ENCODE measurements at places on chromosomes 16 and 17.

DNA sequence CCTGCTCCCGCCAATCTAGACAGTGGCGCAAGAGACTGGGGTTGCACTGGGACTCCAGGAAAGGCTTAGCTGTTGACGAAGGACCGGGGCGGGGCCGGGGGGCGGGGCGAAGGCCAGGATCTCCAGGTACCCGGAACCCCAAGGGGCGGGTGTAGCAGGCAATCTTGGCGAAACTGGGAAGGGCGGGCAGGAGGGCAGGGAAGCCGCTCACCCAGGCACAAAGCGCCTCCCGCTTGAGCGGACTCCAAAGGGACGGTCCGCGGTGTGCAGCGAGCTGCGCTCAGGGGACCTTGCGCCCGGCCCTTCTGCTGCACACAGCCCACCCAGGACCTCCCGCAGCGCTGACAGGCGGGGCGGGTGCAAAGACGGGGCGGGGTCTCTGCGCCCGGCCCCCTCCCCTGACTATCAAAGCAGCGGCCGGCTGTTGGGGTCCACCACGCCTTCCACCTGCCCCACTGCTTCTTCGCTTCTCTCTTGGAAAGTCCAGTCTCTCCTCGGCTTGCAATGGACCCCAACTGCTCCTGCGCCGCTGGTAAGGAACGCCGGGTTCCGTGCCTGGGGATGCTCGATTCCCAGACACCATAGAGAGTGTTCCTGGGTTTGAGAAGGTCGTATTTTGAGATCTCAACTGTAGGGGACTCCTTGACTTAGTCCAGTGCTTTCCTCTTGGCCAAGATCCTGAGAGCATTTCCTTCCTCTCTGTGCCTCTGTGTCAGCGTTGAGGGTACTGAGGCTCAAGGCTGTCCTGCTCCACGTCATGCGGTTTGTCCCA is at the start of gene MT1F:
Gene MT1F (plus strand): TSS at position 405 of the 772 bp plus-strand sequence. CDS start 100 bp downstream, at position 505.
- no peak for DNase-seq

GRCh38 chr16:24273508-24274182 is 17.5 kb downstream of the CACNG3 start:
- no peak for DNase-seq

GRCh38 chr17:4407216-4407615 is 26.5 kb upstream of the SPNS3 start:
- DNase-seq, result no peak

- DNase-seq, result no peak
Measured at GRCh38 chr17:69880591-69881112, 194.4 kb upstream of the KCNJ16 start.

GRCh38 chr16:81748476-81749198 is 30.5 kb upstream of the PLCG2 start:
- DNase-seq, result no peak

DNA sequence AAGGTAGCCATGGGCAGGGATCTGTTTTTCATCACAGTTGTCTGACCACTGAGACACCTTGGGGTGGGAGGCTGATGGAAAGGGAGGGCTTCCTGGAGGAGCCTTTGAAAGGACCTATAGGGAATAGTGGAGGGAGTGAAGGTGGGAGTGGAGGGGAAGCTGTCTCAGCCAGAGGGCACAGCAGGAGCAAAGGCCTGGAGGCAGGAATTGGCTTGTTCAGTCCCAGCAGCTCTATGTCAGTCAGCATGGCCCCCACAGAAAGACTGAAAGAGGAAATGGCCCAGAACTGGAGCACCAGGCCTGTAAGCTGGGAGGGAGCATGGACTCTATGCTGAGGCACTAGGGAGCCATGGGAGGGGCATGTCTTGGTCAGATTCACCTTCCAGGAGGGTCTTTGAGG is 12.8 kb upstream of the CBFB start:
- no peak for DNase-seq

DNA sequence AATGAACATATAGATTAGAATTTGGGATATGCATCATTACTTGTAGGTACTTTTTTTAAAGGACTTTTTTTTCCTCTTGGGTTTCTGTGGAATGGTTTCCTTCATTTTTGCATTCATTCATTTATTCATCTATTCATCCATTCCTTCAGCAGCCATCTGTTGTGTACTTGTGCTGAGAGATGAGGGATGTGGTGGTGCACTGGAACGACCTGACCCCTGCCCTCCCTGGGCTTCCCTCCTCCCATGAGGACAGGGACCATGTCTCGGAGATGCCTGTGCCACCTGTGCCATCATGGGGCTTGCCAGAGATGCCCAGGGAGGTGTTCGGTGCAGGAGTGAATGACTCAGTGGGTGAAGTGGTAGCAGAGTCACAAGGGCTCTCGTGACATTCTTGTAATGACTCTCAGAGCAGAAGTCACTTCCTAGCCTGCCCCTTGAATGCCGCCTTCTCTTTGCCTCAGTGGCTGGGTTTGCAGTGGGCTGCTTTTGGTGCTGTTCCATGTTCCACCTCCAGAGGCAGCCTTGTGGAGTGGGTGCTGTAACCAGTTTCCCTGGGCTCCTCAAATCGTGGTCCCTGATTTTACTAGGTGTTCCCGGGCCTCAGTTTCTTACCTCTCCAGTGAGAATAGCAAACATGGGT is 43.9 kb downstream of the CLEC16A start:
- no peak for DNase-seq

GRCh38 chr17:36592316-36592715 is 637 bp downstream of the DHRS11 start:
- no peak for DNase-seq

DNA sequence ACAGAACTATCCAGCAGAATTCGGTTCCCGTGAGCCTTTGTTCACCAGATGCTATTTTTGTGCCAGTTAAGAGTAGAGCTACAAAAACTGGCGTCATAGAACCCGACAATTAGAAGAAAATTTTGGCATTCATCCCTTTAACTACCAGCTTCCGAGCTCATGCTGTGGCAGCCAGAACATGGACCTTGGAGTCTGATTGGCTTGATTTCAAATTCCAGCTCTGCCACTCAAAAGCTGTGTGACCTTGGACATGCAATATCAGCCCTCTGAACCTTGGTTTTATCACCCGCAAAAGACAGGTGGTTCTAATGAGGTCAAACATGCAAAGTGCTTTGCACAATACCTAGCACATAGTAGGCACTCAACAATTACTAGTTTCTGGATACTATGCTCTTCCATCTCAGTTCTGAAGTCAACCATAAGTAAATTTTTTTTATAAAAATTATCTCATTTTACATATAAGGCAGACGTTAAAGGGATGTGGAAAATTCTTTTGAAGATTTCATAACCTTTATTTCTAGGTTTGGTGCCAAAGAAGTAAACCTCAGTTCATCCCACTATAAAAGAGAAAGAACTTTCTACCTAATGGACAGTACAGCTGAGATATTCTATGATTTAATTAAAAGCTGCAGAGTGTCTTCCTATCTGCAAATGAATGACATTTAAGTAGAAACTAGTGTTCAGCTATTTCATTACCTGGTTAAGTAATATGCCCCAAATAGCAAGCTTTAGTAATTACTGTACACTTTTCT is 331.5 kb downstream of the HAPSTR1 start:
- no peak for DNase-seq

- DNase-seq, result no peak
Measured at GRCh38 chr17:2151358-2152033, 96.6 kb downstream of the HIC1 start.

GRCh38 chr17:42111871-42112551 is 503 bp downstream of the DHX58 start:
- DNase-seq, result no peak

DNA sequence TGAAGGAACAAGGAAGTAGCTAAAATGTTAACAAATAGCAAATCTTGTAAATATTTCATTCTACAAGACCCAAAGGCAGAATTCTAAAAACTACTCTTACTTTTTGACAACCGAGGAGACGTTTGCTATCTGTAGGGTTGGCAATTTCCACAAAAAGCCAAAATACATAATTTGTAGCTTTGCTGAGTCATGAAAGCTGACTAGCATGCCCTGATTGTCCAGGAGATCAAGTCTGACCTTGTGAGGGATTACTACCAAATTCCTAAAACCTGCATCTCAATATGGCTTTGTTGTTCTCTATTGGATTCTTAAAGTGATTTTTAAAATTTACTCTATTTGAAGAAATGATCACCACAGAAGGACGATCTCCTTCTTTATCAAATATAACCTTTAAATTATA is 10.8 kb downstream of the DNAJA2 start:
- no peak for DNase-seq

- no peak for DNase-seq
Measured at GRCh38 chr17:65856865-65857264, 295.4 kb upstream of the AXIN2 start.

- DNase-seq, result no peak
Measured at GRCh38 chr17:63774141-63774968, at the start of gene DDX42. Gene DDX42, plus strand, starts transcription at chr17:63774170. Its CDS starts 12,880 bp downstream, at chr17:63787050.

- no peak for DNase-seq
Measured at GRCh38 chr16:6946802-6947201, 385.8 kb upstream of the RBFOX1 start.

DNA sequence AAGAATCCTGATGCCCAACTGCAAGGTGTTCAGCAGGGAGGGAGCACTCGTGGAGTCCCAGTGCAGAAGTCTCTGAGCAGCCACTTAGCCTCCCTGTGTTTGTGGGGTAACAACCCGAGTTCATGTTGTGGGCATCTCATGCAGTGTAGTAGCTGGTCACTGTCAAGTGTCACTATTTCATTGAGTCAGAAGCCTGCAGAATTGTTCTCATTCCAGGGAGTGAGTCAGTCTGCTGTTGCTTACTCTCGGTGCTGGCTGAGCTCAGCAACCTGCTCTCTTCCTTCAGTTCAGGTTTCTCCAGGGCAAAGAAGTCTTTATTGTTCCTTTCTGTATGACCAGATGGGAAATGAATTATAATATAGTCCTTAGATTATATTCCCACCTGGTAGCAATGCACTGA is 24.1 kb downstream of the HMOX2 start:
- DNase-seq, result no peak

DNA sequence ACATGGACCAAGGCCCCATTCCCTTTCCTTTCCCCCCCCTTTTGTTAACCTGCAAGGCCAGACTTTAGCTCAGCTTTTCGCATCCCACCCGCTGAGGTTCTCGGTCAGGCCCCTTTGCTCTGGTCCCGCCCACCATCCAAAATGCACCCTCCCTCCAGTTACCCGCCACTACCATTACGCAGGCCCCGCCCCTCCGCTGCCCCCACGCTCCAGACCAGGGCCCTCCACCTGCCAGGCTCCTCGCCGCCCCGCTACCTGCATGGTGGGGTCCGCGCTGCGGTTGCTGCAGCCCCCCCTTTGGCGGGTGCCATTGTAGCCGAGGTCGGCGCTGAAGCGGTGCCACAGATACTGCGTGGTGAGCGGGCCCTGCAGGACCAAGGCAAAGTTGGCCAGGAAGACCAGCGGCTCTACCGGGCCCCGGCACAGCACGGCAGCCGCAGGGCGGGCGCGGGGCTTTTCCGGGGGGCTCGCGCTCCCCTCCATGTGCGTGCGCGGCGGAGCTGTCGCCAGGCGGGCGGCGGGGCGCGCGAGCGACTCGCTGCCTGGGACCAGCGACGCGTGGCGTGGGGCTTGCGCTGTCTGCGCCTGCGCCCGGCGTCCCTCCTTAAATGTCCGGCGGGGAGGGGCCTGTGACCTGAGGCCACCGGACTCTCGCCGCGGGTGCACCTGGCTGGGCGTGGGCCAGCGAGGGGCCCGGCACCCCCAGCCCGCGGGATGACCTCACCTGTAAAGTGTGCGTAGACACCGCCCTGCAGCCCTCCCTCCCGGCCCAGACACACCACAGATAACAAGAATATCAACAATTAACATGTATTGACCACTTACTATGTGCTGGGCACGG is at the start of gene SLC46A1:
Gene SLC46A1 (minus strand): TSS at position 581 of the 841 bp plus-strand sequence. CDS start 98 bp downstream, at position 483.
- DNase-seq, result no peak

DNA sequence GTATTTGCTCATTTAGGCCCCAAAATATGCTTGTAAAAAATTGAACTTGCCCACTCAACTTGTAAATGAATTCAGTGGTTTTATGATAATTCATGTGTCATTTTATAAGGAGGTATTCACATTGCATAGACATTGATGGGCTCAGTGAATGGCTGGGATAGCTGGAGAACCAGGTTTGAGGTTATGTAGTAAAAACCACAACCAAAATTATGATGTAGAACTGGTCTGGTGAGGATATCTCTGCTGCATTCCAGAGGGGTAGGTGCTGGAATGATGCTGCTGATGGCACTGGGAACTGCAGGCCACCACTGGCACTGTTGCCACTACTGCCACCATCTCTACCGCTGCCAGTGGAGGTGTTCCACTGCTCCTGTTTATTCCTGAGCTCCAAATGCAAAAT is 21.5 kb upstream of the RABEP1 start:
- DNase-seq, result no peak

- no peak for DNase-seq
Measured at GRCh38 chr16:48914070-48914469, 304.1 kb upstream of the N4BP1 start.

GRCh38 chr16:11428623-11428953 is 83.3 kb downstream of the RMI2 start:
- no peak for DNase-seq

GRCh38 chr16:56525236-56525635 is 5.4 kb upstream of the BBS2 start:
- no peak for DNase-seq

DNA sequence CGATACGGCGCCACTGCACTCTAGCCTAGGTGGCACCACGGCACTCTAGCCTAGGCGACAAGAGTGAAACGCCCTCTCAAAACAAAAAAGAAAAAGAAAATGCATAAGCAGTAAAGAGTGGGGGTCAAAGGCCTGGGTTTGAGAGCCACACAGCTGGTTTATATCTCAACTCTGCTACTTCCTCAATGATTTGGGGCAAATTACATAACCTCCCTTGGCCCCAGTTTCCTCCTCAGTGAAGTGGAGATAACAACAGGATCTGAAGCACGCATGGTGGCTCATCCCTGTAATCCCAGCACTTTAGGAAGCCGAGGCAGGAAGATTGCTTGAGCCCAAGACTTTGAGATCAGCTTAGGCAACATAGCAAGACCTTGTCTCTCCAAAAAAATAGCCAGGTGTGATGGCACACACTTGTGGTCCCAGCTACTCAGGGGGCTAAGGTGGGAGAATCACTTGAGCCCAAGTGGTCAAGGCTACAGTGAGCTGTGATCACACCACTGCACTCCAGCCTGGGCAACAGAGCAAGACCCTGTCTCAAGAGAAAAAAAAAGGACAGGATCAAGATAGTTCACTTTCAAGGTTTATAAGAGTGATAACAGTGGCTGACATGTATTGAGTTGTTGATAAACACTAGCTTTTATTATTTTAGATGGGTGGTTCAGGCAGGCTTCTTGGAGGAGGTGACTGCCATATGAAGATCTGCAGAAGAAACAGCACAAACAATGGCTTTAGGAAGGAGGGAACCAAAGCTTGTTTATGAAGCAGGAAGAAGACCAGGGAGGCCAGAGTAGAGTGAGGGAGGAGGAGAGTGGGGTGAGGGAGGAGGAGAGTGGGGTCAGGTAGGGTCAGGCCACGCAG is 8.5 kb upstream of the COG1 start:
- DNase-seq, result no peak

- DNase-seq, result no peak
Measured at GRCh38 chr17:72462814-72463213, 342.0 kb downstream of the SOX9 start.

DNA sequence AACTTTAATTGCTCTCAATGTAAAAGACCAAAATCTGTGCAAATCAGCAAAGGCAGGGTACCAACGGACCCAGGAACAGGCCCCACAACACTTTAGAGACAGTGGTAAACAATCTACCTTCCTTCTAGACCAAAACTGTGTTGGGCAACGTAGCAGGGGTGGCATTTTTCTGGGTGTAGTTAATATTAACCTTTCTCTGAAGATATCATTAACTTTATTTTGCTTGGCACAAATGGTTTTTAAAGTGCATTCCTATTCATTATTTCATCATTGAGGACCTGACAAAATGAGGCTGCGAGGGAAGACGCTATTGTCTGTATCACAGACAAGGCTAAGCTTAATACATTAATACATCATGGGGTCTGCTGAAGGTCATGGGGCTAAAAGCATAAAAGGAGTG is 37.9 kb upstream of the TRAP1 start:
- DNase-seq, result no peak

Measured in NCI-H1436 treated with DMSO at 0.1 percent for 48 hours (cell line).